Immature natural killer cell (primary cell): ENCODE measurements at places on chromosomes 7 and 10. TPM values are rescaled to one million over a fixed set of nuclear protein-coding genes. Genes with fewer than 3 reads are reported as not detected.

The MMP21 gene
- polyA plus RNA-seq = not detected

The ABCB8 gene
- polyA plus RNA-seq = 17.6 TPM

The GHRHR gene
- polyA plus RNA-seq = not detected

GRCh38 chr7:7808156-7808555, 89.7 kb upstream of the RPA3 start:
- DNase-seq = no peak

- DNase-seq = no peak
Measured at GRCh38 chr10:59895629-59896116, 10.7 kb downstream of the CCDC6 start.

DNA sequence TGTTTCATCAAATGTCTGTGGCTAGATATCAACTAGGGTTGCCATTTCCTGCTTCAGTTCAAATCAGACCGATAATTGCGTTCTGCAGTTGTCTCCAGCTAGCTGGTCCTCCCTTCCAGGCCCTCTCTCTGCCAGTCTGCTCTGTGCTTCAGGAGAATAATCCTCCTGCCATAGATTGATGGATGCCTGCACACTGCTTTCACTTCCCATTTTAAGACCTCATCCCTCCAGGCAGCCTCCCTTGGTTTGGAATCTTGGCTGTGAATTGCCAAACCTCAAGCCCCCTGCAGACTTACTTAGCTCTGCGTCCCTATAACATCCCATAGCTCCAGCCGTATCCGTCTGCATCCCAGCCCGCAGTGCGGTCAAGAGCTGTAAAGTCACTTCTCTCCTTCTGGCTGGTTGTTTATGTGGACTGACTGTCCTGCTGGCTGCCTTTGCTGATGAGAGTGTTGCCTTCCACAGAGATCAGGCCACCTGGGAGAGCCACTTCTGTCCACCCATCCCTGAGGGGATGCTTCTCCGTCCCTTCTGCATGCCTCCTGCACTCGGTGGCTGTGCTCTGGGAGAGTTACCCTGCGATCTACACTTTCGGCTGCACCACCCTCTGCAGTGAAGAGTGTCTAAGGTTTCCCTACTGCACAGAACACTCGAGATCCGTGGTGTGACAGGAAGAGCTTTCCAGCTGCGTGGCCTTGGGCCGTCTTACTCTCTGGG, 22.4 kb upstream of the KLF6 start:
- DNase-seq = peak; percentile 46

- DNase-seq = no peak
Measured at GRCh38 chr7:131166066-131166465, 161.6 kb upstream of the MKLN1 start.

GRCh38 chr10:86716466-86716865, 40.0 kb upstream of the BMPR1A start:
- no peak for DNase-seq

DNA sequence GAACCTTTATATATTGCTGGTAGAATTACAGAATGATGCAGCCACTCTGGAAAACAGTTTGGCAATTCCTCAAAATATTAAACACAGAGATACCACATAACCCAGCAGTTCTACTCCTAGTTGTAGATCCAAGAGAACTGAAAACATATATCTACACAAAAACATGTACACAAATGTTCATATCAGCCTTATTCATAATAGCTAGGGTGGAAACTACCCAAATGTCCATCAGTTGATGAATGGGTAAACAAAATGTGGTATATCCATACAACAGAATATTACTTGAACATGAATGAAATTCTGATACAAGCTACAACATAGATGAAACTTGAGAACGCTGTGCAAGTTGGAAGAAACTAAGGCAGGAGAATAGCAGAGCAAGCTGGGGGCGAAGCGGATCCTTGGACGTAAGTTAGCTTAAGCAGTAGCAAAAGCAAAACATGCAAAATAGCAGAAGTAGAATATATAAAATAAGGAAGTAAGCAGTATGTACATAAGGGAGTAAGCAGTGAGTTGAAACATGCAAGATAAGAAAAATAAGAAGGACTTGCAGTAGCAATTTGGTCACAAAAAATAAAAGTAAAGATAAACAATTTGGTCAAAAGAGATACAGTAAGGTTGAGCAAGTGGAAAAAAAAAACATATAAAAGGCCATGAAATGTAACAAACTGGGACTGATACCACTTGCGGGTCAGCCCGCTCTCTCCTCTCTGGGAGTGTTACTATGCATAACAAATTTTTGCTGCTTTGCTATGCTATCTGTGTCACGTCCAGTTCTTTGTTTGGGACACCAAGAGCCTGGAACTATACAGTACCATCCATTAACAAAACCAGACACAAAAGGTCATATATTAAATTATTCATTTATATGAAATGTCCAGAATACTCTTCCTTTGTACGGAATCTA, 18.0 kb upstream of the HILPDA start:
- no peak for DNase-seq

DNA sequence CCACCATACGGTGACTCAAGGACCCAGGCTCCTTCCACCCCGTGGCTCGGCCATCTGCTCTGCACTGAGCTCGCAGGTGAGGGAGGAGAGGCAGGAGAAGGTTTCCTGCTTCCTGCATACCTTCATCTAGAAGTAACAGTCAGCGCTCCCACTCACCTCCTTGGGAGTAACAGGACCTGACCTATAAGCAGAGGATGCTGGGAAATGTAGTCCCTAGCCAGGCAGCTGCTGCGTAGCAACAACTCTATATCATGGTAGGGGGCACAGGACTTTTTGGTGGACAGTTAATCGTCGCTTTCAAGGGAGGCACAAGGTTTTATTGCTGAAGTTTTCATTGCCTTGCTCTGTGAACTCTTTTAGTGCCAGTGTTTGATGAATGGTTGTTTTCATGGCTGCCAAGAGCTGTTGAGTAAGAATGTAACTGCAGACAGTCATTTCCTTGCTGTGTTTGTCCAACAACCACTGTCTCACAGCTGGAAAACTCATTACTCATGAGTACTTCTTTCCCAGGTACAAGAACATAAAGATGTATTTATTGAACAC, 10.2 kb upstream of the ZFYVE27 start:
- DNase-seq = no peak

- no peak for DNase-seq
Measured at GRCh38 chr7:152617056-152617455, 58.9 kb downstream of the XRCC2 start.

GRCh38 chr10:14407567-14407966, 76.8 kb upstream of the FRMD4A start:
- DNase-seq = no peak

- DNase-seq = no peak
Measured at GRCh38 chr10:84659497-84660439, 331.4 kb downstream of the CCSER2 start.

DNA sequence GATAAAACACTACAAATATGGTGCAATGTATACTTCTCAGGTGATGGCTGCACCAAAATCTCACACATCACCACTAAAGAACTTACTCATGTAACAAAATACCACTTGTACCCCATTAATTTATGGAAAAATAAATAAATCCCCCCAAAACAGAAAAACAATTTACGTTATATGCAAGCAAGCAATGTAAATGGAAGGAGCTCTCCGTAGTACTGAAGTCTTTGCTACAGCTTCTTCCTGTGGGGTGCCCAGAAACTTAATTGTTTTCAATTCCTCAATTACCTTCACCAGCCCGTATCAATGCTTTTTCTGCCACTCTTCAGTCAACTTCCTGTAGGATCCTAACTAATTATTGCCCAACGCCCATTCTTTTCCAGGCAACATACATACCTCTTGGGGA, 138.1 kb downstream of the RELN start:
- no peak for DNase-seq

DNA sequence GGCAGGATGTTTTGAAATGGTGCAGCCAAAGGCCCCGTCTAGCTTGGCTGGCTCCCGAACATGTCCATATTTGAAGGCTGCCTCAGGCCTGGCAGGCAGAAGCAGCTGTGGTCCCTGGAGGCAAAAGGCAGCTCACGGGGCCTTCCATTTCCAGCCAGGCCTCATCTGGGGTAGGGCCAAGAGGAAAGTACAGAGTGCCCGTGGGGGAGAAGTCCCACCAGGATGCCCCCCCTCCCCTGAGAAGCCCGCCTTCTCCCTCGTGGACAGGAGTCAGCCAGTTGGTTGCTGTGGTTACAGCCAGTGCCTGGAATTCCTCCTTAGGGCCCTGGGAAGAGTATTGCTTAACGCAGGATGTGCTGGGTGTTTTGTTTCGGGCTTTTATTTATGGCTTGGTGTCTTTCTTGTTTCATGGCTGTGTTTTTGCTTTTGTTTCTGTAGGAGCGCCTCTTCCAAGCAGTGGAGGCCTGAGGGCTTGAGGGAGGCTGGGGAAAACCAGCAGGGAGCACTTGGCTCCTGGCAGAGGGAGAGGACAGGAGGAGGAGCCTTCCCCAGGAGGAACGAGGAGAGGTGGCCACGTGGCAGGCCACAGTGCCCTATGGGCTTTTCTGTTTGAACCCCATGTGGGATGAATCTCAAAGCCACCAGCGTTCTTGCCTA, 45.4 kb downstream of the CHST3 start:
- DNase-seq = no peak

DNA sequence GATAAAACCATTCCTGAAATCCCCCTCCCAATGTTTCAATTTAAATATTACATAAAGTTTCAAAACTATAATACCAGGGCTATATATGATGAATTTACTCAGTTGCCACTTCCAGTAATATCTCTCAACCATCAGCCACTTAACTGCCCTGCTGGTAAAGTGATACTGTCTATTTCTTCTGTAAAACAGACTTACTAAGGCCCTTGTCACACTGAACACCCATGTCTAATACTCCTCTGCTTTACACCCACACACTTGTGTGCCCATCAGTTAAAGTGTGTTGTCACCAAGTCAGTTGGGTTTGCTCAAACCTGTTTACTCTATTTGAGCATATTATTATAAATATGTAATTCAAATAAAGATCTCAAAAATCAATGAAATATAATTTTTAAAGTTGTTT, 29.1 kb upstream of the DMTF1 start:
- DNase-seq = no peak
